Uterus (tissue), 4 donors: ENCODE measurements at places on chromosomes 1 and 21. TPM values are rescaled to one million over a fixed set of nuclear protein-coding genes. Genes with fewer than 3 reads are reported as not detected.

DNA sequence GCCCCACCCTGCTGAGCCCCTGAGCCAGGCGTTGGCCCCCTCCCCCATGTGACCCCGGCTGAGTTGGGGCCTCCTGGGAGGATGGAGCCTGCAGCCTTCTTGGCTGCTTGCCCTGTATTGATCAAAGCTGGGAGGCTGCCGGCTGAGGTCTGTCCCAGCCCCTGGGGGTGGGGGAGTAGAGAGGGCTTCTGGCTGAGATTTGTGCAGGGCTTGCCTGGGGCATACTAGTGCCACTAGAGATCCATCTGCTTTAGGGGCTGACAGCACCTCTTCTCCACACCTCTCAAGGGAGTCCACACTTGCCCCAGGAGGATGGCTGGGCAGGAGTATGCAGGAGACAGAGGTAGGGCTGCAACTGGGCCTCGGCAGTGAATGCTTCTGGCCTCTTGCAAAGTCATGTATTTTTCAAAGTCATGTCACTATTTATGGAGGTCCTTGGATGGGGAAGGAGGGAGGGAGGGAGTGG is 53.6 kb upstream of the SSBP3 start:
- no peak for DNase-seq

- no peak for DNase-seq
Observed at GRCh38 chr1:112536561-112536960, 27.8 kb downstream of the WNT2B start.

GRCh38 chr1:192707978-192708547 is 72.1 kb downstream of the RGS13 start:
- DNase-seq: no peak

- no peak for DNase-seq
Observed at GRCh38 chr1:207964195-207964966, 53.5 kb upstream of the CD34 start.

DNA sequence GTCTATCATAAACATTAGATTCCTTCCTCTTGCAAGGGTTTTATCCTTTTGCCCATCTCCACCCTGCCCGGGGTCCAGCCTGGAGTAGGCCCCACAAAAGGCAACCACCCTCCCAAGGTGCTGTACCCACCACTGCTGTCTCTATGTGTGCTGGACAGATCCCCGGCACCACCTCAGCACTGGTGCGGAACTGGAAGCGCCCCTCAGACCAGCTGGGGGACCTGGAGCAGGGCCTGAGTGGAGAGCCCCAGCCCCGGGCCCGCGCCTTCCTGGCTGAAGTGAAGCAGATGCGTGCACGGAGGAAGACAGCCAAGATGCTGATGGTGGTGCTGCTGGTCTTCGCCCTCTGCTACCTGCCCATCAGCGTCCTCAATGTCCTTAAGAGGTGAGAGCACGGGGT is 5.9 kb downstream of the HCRTR1 start:
- DNase-seq: no peak

DNA sequence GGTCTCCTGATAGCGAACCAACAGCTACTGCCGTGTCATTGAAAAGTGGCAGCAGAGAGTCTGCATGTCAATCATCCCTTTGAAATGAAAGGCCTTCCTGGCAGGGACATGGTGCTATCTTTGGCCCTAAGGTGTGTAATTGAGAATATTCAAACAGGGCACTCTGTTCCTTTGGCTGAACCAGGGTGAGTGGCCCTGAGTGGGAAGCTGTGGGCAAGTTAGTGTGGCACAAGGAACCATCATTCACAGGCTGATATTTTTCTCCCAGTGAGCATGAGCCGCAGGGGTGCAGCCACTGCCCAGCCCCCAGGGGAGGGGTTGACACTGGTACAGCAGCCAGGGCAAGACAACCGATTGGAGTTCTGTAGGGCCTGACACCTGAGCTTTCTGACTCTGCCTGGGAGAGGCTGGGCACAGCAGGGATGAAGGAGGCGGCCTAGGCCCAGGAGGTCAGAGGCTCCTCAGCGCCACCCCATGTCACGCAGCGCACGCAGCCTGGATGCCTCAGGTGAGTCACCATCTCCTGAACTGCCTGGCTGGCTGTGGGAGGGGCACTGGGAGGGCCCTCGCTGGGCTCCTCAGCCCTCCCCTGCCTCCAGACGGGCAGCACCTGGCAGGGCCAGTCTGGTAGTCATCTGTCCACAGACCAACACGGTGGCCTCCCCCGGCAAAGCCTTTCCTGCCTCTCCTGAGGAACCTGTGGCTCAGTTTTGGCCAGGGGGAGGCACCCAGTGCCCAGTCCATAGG is 13.2 kb downstream of the QSOX1 start:
- DNase-seq: peak; percentile 13

GRCh38 chr1:209425959-209426358 is 157.6 kb upstream of the CAMK1G start:
- no peak for DNase-seq

- DNase-seq: no peak
Observed at GRCh38 chr1:151012684-151013471, 4.6 kb downstream of the PRUNE1 start.

The ABCA4 gene
- 0.49 TPM for total RNA-seq

GRCh38 chr1:14713077-14713476 is 114.6 kb downstream of the KAZN start:
- no peak for DNase-seq

The BACE2 gene
- 67.0 TPM for total RNA-seq
